ENCODE measurements at places on chromosomes 4 and X.

- DNase-seq: no peak
These were observed 145.7 kb downstream of the VSIG4 start for GRCh38 chrX:65894133-65894532.

DNA sequence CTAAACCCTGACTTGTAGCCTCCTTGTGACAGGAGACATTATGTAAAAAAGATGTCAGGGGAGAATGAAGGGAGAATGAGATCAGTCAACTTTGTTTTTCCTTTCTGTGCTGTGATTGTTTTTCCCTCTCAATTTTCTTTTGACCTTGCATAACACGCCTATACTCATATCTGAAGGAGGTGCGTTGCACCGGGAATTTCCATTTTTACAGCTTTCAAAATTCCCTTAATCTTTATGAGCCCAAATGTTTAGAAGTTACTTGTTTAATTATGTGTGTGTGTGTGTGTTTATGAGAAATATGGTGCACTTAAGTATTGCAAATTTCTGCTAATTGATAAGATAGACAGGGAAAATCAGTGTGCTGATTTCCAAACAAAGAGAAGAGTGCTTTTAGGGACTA lies 21.6 kb downstream of the SYNPO2 start:
- DNase-seq: no peak

- DNase-seq: no peak
These were observed 95.1 kb downstream of the ARSF start for GRCh38 chrX:3136161-3136961.

GRCh38 chr4:105808030-105808749 lies 87.1 kb upstream of the NPNT start:
- no peak for DNase-seq

DNA sequence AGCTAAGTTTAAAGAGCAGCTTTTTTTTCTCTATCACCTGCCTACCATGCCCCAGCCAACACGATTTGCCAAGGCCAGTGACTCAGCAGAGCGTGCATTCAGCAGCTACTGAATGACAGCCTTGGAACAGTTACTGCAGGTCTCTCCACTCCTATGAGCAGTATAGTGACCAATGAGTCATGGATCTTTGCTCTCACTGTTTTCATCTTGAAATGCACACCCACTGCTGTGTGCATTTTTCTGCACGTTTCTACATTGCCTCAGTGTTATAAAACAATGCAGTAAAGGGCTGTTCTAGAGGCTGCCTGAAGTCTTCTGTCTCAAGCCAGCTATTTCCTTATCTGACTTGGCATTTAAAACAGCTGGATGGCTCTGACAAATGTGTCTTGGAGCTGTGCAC lies 66.0 kb upstream of the C4orf54 start:
- peak; percentile 97 for DNase-seq

DNA sequence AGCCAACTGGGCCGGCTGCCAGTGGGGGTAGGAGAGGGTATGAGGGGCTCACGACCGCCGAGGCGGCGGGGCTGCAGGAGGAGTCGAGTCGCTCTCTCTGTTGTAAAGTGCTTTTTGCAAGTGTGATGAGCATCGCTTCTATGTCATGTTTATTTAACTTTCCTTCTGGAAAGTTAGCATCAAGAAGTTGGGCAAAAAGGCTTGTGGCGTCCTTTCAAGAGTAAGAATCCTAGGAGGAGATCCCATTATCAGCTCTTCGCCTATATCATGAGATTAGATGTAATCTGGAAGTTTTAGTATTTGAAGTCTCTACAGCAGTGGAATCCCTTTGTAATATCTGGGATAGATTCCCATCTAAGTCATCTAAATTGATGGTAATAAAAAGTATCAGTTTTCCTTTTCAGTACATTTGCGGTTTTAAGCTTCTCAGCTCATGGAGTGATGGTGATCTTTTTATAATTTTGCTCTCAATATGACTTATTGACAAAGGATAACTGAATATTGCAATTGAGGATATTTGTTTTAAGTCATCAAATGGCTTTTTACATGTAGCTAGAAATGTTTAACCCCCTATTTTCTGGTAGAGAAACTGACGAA lies 1.7 kb downstream of the GALNT7 start:
- DNase-seq: no peak

DNA sequence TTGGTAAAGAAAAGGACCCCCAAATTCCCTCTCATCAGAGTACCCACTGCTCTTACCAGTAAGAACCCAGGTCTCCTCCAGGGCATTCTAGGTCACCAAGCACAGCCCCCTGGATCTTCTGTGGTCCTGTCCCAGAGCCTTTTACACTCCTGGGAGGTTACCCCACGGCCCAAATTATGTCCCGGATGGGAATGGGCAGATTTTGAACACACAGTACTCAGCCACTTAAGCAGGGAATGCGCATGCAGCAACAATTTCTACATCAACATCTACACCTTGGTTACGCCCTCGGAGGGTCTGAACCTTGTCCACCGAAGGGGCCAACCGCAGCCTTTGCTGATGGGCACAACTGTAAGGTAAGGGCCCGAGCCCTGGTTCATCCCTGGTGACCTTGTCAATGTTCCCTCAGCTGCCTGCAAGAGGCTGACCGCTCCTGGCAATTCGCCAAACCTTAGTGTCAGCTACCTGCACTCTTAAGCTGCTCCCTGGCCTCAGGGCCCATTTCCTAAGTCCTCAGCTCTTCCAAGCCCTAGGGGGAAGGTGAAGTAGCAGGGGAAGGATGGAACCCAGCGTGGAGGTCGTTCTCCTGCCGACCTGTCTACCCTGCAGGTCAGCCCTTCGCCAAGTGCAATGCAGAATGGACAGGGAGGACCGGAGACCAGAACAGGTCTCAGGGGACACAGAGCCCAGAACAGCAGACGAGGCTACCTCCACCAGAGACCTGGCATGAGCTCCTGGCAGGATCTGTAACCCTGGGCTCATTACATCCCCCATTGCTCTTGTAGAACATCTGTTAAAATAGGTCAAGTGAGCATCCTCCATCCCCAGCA lies 5.9 kb downstream of the TIMP1 start:
- no peak for DNase-seq

DNA sequence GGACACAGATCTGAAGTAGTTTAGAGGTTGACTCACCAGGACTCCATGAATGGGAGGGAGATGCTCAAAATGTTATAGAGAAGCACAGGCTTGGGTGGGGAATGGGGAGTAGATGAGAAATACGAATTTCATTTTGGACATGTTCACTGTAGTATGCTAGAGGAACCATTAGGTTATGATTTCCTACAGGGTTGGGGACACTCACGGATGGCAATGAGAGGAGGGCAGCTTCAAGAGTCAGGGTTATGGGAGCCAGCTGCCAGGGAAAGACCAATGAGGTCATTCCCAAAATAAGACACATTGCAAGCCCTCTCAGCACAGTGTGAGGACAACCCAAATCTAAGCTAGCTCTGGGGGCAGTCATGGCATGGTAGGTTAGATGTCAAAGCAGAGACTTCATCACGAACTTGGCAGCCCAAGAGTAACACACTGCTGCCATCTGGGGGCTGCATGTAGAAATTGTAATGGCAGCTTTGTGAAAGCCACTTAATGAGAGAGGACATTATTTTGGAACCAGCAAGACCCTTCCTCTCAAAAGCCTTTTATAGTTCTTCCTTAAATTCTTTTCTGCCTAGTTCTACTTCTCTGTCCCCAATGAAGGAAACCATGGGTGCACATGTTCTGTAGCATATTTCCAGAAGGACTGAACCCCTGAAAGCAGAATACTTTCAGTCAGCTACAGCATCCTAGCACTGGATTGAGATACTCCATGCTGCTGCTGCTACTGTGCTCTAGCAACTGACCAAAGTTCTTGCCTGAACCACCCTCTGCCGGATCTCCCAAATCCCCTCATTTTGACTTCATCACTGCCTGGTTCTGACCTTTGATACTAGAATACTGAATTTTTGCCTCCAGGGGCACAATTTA lies 16.2 kb upstream of the ZCCHC12 start:
- DNase-seq: peak; percentile 32

GRCh38 chrX:138986866-138987265 lies 275.3 kb upstream of the FGF13 start:
- peak; percentile 53 for DNase-seq

DNA sequence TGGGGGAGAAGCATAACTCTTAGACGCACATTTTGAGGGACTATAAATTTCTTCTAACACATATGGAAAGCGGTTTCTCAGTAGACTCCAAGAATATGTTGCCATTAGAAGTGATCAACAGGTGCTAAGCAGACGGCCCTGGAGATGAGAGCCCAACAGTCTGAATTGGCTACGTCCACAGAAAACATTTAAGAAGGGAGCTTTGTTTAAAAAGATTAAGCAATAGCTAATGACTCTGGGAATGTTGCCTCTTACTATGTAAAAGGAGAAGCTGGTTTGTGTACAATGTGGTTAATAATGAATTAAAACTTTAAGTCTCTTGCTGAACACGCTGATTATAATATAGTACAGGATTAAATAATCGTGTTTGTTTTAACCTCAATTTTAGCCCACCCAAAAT lies 399.5 kb downstream of the SMARCA1 start:
- peak; percentile 25 for DNase-seq

DNA sequence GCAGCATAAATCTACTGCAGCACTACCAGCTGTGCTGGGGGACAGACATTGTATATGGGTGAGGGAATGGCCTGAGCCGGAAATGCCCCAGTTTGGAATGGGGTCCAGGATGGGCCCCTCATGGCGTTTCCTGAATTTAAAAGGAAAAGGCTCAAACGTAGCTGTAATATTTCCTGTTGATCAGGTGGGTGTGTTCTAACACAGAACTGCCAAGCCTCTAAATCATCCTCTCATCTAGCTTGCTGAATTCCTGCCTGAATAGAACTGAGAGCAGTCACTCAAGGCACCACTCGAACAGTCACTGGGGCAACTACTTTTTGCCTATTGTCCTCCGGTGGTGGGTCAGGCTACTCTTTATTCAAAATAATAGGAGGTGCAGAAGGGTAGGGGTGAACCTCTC lies 28.7 kb downstream of the ADH6 start:
- no peak for DNase-seq

GRCh38 chr4:73843369-73843768 lies 6.9 kb downstream of the CXCL6 start:
- peak; percentile 73 for DNase-seq

DNA sequence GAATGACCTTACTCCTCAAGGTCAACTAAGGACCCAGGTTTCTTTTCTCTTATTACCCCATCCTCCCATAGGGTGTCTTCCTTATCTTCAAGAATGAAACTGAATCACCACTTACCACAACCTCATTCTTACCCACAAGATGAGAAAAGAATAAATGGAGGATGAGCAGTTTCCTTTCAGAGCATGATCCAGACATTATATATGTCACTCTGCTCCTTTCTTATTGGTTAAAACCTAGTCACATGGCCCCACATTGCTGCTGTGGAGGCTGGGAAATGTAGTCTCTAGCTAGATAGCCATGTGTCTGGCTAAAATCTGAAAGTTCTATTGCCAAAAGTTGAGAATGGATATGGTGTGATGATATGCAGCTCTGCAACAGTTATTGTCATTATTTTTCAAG lies 62.4 kb upstream of the RAI2 start:
- no peak for DNase-seq

- DNase-seq: no peak
These were observed 648.3 kb downstream of the GABRG1 start for GRCh38 chr4:45475548-45475947.

GRCh38 chr4:76781698-76782595 lies 116.0 kb downstream of the SOWAHB start:
- peak; percentile 80 for DNase-seq

- peak; percentile 3 for DNase-seq
These were observed 1.0 kb upstream of the PLA2G12A start for GRCh38 chr4:109730619-109731545.

DNA sequence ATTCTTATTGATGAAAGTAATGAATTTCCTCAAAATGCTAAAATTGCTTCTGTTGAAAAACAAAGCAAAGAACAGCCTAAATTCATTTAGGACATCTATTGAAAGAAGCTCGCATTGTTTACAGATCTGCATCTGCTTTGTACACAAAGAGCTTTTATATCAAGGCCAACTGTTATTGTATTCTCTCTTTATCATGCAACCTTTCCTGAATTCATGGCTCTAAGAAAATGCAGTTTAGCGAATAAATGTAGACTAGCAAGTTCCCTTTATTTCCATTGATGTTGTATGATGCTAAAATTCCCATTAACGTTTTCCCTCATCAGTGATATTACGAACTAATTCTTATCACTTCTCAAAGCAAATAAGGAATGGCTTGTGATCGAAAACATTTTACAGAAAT lies 446.3 kb downstream of the MID1IP1 start:
- DNase-seq: no peak

- peak; percentile 35 for DNase-seq
These were observed 213.1 kb upstream of the PSAPL1 start for GRCh38 chr4:7647600-7648543.

DNA sequence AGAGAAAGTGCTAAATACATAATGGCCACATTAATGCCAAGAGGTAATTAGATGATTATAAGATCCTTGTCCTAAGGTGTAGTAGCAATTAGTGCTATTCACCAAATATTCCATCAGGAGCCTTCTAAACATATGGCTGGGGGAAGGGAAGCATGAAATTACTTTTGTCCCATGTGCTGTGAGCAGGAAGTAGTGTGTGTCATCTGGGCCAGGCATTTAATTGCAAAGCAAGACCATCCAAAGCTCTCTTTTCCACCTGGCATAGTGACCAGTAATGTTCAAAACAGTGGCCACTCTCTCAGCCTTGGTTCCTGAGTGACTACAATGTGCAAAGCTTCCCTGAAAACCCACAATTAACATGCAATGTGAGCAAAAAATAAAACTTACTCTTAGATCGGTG lies 144.2 kb upstream of the FAM241A start:
- DNase-seq: no peak

DNA sequence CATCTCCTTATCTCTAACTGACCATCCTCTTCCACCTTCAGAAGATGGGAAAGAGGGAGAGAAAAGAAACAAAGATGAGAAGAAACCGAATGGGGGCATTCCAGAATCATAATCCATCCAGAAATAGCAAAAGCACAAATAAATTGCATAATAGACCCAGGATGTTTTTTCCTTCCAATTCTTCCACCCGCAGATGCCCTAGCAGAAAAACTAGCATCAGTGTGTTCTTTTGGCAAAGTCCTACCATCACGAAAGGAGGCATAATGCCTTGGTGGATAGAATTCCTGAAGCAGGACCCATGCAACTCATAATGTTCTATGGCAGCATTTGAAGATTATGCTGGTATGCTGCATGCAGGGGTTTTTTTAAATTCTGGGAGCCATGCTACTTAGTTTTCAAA lies 279.2 kb downstream of the PPP3CA start:
- DNase-seq: no peak

DNA sequence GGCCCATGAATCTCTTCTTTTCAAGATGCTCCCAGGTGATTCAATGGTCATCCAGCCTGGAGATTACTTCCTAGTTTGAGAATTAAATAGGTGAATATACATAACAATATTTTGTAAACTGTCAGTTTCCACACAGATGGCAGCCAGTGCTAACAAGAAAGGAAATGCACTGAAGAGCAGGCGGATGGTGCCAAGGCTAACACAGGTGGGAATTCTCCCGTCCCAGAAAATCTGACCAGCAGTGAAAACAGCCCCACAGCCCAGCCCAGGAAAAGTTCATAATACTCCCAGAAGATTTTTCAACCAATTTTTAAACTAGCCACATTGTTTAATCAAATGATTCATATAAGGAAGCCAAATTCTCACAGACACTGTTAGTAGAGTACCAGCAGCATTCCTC lies 387.2 kb upstream of the GATB start:
- DNase-seq: no peak
